Naive thymus-derived CD4-positive, alpha-beta T cell (primary cell): ENCODE measurements at places on chromosomes 5 and 9.

- no peak for DNase-seq
Observed at GRCh38 chr5:137843676-137844299, 23.9 kb upstream of the MYOT start.

DNA sequence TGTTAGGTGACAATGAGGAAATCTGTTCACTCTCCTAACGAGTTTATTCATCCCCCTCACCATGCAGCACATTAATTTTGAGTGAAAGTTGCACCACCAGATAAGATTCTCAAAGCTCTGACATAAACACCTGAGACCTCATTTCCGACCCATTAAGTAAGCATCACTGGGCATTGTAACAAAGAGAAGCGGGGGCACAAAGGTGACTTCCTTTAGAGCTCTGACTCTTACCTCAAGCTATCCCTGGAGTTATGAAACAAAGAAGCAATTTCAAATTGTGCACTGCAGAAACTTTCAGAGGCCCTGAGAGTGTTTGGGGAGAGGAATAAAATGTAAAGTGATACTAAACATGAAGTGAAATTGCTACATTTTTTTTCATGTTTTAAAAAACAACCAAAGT is 29.5 kb downstream of the C5orf15 start:
- no peak for DNase-seq

DNA sequence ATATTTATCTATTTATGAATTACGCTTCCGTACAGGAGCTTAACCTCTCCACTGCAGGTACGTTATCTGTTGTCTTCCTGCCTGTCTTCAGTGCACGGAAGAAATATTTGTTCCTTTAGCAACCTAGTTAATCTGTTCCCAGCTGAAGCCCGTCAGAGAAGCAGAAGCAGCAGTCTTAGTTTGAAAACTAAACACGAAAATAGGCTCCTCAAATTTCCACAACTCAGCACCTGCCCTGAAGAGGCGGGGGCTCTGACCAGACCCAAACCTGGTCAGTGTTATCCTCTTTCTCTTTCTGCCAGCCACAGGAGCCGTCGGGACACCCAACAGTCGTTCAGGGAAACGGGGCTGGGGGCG is 462 bp downstream of the NUDCD2 start:
- no peak for DNase-seq

DNA sequence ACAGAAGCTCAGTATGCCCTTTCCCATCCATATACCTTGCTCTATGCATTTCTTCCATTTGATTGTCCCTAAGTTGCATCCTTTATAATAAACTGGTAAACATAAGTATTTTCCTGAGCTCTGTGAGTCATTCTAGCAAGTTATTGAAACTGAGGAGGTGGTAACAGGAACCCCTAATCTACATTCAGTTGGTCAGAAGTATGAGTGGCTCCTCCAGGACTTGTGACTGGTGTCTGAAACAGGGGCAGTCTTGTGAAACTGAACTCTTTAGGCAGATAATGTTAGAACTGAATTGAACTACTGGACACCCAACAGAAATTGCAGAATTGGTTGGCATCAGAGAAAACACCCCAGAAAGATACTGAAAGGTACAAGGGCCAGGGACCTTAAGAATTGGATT is 133.1 kb upstream of the POU5F2 start:
- no peak for DNase-seq

GRCh38 chr5:116892993-116893392 is 318.4 kb upstream of the SEMA6A start:
- no peak for DNase-seq

DNA sequence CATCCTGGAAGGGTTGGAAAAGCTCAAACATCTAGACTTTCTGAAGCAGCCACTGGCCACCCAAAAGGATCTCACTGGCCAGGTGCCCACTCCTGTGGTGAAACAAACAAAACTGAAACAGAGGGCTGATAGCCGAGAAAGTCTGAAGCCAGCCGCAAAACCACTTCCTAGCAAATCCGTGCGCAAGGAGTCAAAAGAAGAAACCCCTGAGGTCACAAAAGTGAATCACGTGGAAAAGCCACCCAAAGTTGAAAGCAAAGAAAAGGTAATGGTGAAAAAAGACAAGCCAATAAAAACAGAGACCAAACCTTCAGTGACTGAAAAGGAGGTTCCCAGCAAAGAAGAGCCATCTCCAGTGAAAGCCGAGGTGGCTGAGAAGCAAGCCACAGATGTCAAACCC is 87.6 kb downstream of the MAP1B start:
- no peak for DNase-seq

GRCh38 chr5:158435161-158435616 is 576.2 kb upstream of the CLINT1 start:
- DNase-seq: peak; percentile 44

DNA sequence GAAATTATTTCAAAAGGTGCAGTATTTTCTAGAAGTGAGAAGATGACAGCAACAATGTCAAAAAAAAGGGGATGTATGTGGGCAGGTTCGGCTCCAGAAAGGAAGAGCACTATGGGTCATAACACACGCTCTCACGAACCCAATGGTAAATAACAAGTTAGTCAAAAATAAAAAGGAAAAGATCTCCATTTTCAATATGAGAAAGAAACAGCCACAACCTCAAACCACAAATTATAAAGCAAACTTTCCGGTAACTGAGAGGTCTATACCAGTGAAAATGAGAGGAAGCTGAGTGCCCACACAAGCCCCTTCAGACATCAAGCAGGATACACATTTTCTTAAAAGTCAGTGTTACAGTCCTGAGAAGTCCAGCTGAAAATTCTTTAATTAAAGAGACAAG is 398.5 kb upstream of the RPS23 start:
- DNase-seq: no peak

DNA sequence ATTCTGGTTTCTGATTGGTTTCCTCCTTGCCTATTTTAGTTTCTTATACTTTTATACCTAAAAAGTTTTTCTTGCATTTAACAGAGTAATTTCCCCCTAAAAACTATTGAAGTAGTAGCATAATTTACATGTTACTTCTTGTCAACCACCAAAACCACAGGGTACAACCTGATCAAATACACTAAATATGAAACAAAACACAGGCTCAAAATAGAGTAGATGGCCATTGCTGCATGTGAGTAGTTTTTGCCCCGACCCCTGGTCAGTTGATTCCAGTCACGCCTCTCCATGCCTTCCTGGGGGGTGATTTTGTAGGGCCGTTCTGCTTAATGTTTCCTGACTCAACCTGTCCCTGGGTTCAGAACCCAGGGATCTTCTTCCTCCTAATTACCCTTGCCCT is 101.8 kb downstream of the TLE4 start:
- no peak for DNase-seq

GRCh38 chr5:67537439-67538148 is 341.0 kb upstream of the CD180 start:
- DNase-seq: no peak

DNA sequence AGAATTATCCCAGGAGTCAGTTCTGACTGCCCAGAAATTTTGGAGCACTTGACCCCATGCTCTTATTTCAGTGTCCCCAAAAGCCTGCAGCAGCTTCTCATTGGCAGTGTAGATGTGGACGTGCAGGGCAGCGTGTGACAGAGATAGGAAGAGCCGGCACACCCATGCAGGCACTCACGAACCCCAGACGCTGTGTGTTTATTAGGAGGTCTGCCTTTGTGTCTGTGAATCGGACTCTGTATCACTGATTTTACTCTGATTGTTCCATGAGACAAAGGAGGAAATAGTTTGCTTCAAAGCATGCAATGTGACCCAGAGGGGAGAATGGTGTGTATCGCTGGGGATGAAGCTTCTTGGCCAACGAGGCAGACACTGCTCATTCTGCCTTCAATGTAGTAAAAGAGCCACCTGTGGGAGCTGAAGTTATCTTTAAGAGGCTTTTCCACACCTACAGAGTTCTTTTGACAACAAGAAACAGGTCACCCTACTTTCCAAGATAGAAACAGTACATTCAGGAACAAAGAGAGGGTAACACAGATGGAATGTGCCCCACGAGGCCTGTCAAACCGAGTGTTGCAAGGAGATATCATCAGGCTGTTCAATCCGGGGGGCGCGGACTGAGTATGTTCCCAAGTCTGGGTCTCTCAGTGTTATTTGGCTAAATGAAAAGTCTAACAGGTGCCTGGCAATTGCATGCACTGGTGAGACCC is 224.0 kb downstream of the NTRK2 start:
- DNase-seq: no peak

GRCh38 chr9:23537192-23538066 is 288.6 kb downstream of the ELAVL2 start:
- no peak for DNase-seq

DNA sequence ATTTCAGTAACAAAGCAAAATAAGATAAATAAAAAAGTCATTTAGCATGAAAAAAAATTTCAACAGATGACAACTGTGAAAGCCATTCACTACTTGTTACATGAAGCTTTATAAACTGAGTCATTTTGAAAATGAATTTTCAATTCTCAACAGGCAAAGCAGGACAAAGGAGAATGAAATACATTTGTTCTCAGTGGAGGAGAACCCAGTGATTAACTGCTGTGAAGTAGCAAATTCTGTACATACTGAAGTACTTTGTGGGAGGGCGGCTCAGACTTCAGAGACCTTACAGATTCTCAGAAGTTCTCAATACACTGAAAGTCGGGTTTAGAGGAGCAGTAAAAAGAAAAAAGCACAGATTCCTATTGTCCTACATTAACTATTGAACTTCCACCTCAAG is 21.7 kb downstream of the SKIC3 start:
- no peak for DNase-seq

DNA sequence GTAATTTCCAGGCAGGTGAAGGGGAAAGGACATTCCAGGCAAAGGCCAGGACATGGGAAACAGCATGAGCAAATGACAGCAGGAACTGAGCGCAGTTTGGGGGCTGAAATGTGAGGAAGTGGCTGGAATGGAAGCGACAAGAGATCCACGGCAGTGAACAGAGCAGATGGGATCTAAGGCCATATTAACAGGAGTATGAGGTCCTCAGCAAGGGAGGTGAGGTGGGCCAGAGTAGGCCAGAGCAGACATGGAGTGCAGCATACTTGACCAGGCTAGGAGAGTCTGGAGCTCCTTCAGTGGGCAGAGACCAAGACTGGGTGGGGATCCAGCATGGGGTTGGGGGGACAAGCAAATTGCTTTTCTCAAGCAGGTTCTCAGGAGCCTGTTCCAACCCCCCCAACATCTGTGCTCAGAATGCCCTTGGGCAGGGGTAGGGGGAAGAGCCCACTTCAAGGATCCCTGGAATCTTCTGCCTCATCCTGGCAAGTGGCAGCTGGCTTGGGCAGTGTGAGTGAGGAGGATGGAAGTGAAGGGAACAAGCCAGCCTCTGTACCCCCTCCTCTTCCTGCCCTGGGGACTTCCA is 34.5 kb downstream of the DAB2IP start:
- no peak for DNase-seq

DNA sequence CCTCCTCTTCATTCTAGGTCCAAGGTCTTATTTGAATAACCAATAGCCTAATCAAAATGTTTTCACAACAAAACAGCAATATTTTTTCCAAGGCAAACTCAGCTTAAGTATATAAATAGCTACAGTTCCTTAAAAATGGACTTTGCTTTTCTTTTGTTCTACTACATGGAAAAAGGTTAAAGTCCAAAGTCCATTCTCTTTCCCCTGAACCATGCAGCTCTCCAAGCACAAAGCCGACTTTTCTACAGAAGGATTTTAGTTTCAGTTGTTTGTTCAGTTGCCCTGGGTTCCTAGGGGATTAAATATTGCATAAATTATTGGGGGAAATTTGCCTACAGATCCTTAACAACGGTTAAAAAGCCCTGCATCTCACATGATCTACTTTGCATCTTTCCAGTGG is 677.0 kb upstream of the KLF4 start:
- DNase-seq: no peak

GRCh38 chr5:175544586-175544985 is 66.2 kb downstream of the SFXN1 start:
- DNase-seq: no peak

DNA sequence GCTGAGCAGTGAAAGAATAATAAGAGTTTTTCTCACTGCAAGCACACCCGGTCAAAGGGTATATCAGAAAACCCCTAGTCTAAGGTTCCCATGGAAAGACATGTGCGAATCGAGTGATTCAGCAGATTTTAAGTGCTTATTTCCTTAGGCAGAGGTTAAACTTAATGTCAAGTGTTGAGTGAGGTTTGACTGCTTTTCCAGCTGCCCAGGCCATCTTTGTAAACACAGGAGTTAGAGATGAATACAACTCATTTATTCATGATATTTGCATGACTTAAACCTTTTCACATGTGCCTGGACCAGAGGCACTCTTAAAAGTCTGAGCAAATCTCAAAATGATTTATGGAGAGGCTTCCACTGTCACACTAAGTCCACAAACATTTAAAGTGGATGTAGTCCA is 137.8 kb upstream of the RGMB start:
- no peak for DNase-seq

GRCh38 chr5:83919071-83920041 is 198.7 kb upstream of the HAPLN1 start:
- no peak for DNase-seq

DNA sequence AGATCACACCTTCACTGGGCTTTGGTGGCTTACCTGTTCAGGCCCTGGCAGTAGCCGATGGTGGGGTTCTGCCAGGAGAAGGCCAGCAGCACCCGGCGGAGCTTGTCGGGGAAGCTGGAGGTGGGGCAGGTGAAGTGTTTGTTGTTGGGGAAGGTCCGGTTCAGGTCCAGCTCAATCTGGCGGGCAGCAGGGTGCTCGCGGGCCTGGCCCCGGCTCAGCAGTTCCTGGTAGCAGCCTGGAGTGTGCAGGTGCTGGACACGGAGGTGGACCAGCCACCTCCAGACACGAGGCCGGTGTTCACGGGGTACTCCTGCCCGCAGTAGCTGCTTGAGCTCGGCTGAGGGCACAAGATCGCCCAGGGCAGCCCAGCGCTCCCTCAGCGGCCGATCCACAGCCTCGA is 16.2 kb upstream of the CORO2A start:
- DNase-seq: no peak

GRCh38 chr9:78273761-78274160 is 23.2 kb upstream of the PSAT1 start:
- no peak for DNase-seq

GRCh38 chr5:52457810-52458209 is 329.9 kb upstream of the ITGA1 start:
- no peak for DNase-seq

DNA sequence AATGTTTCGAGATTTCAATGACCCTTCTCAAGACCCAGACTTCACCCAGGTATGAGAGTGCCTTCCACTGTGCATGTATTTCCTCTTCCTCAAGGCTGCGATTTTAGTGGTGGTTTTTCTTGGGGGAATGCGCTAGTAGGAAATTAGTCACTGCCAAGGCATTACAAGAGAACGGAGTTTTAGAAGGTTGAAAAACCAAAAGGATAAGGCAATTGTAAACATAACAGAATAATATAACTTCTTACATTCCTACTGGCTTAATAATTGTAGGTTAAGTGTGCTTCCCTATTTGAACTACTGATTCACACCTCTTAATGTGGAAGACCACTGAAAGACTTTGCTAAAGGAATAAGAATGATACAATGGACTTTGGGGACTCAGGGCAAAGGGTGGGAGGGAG is 38.9 kb downstream of the ACO1 start:
- DNase-seq: no peak

DNA sequence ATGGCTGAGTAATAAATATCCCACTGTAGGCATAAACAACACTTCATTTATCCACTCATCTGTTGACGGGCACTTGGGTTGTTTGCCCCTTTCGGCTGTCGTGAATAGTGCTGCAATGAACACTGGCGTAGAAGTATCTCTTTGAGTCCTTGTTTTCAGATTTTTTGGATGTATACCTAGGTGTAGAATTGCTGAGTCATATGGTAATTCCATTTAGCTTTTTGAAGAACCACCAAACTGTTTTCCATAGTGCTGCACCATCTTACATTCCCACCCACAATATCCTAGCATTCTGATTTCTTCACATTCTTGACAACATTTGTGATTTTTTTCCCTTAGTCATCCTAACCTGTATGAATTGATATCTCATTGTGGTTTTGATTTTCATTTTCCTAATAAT is 109.0 kb downstream of the NXNL2 start:
- no peak for DNase-seq

- no peak for DNase-seq
Observed at GRCh38 chr9:134492281-134492691, 149.3 kb upstream of the COL5A1 start.
